ENCODE measurements at places on chromosomes 13 and 19.

DNA sequence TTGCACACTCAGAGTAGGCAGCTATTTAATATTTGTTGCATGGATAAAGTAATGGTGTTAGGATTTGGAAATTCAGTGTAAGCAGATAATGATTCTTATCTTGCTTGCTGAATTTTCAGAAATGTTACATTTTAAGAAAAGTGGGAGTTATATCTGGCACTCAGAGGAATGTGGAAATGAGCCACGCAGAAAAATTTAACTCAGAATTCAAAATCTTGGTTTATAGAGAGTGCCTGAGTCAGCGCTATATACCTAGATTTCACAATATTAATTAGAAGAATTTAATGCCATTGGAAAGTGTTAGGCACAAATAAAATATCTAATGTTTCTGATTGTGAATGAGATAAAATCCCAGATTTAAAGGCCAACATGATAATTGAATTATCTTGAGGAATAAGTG, 96.3 kb downstream of the GPR12 start:
- DNase-seq: no peak

- DNase-seq: no peak
These were observed 768 bp upstream of the CYSLTR2 start for GRCh38 chr13:48652851-48653471.

GRCh38 chr13:26019881-26020870, 31.6 kb downstream of the SHISA2 start:
- DNase-seq: no peak

DNA sequence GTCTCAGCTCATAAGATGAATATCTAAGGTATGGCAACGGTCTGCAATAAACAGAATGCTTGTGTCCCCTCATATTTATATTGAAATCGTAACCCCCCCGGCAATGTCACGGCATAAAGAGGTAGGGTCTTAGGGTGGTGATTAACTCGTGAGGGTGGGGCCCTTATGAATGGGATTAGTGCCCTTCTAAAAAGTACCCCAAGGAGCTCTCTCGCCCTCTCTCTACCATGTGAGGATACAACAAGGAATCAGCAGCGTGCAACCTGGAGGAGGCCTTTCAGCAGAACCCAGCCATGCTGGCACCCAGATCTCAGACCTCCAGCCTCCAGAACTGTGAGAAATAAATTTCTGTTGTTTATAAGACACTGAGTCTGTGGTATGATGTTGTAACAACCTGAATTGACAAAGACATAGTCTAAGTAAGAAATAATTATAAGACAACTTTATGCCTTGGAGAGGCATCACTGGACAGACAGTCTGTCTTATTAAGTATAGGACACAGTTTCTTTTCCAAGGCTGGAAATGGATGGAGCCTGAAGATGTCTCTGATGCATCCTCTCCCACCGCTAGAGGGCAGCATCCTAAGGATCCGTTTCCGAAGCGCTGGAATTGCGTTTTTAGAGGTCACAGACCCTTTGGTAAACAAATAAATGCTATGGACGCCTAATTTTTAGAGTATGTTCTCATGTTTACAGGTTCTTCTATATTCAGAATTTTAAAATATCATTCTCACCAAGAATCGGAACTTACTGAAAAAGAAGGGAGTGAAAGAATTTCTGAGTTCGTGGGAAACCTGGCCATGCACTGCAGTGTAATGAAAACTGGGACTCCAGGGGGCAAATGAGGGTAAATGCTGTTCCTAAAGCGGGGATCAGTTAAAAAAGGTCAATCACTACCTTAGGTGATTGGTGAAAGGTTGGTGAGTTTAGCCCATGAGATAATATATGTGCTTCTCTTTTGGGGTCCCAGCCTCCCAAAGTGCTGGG, 13.3 kb upstream of the LEUTX start:
- DNase-seq: peak; percentile 27

GRCh38 chr13:97300871-97301270, 78.7 kb downstream of the MBNL2 start:
- no peak for DNase-seq

DNA sequence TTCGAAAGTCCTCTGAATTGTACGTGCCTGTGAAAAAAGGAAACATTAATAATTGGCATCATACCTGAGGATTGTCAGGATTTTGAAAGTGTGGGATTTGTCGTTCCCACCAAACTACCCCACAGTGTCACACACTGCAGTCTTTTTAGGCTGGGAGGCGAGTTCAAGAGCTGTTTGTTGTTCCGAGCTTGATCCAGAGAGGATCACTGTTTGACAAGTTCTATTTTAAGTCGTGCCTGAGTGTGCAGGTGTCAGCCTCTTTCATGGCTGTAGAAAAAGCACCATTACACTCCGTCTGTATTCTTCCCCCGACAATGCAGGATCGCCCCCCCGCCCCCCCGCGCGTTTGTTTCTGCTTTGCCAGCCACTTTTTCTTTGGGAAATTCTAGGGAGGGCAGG, 635 bp upstream of the NBEA start:
- DNase-seq: no peak

- no peak for DNase-seq
These were observed 533.7 kb downstream of the LIG4 start for GRCh38 chr13:107681600-107681999.

DNA sequence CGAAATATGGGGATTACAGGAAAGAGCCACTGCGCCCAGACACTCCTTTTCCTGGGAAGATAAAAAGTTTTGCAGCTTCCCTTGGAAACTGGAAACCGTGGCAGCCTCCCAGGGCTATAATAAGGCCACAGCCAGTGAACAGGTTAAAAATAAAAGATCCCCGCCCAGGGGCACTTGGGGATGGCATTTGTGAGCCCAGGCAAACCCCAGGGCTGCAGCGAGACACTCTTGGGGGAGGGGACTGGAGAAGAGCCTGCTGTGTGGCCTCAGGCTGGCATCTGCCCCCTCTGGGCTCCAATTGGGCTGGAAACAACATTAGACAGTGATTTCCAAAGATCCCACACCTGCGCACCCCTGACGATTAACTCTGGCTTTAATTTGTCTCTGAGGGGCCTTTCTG, 11.2 kb downstream of the FEM1A start:
- no peak for DNase-seq

DNA sequence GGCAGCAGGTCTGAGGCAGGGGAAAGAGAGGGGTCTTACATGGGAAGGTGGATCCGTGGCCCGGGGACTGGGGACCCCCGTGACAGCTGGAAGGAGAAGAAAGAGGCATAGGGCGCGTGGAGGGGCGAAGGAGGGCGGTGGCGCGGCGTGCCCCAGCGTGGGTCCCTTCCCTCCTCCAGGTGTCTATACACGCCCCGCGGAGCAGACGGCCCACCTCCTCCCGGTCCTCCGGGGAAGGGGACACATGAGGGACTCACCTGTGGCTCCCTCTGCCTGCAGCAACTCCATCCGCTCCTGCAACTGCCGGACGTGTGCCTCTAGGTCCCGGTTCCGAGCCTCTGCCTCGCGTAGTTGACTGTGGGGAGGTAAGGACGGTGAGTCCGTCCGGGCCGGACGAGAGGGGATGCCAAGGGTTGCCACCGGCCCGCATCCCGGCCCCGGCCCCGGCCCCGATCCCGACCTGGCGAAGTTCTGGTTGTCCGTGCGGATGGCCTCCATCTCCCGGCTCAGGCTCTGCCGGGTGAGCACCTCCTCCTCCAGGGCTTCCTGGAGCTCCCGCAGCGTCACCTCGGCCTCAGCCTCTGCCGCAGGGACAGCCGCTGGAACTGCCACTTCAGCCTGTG, 2.4 kb upstream of the SIX5 start:
- DNase-seq: no peak

- no peak for DNase-seq
These were observed at the start of gene PGLYRP2 for GRCh38 chr19:15479391-15480345. Gene PGLYRP2, minus strand, starts transcription at chr19:15479501. Its CDS starts 130 bp downstream, at chr19:15479371.

DNA sequence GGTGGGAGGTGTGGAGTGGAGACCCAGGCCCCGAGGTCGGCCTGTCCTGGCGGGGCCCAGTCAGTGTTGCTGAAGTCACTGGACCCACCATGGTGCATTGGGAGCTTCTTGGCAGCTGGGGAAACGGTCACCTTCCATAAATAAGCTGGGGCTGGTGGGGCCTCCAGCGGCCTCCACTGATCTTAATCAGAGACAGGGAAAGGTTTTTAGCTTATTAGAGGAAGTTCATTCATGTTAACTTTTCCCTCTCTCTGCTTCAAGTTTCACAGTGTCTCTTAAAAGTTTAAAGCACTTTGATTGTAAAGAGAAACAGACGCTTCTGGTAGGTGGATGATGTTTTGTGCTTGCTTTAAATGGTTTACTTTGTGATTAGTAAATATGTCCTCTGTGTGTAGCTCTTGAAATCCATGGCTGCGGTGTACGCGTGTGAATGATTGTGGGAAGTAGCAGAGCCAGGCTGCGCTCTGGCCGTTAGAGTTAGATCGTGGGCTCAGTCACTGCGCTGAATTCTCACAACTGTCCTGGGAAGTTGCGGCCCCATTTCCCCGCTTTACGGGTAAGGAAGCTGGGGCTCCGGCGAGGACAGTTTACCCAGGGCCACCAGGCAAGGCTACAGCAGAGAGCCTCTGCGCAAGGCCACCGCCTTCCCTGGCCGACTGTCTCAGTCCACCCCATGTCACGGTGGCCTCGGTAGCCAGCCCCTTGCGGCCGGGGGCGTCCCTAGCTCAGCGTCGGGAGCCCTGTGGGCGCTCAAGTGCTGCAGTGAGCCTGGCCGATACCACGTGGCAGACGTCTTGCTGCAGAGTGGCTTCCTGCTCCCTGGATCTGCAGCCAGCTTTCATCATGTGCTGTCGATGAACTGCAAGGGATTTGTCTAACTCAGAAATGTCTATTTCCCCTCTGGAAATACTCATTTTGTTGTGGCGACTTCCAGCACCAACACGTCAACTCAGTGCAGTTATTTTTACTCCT, 16.5 kb upstream of the NDUFS7 start:
- no peak for DNase-seq

GRCh38 chr19:54674021-54674617, 11.3 kb downstream of the LILRB4 start:
- DNase-seq: peak; percentile 59

DNA sequence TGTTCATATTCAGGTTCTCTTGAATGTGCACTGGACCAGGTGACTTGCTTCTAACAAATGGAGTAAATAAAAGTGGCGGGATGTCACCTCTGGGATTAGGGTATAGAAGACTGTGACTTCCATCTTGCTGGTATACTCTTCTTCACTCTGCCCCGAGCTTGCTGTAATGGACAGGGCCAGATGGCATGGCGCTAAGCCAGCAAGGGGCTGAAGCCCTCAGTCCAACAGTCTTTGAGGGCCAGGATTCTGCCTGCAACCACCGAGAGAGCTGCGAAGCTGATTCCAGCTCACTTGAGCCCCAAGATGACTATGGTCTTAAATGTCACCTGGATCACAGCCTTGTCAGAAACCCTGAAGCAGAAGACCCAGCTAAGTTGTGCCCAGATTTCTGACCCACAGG, 600.0 kb downstream of the FGF9 start:
- DNase-seq: no peak

GRCh38 chr13:89343165-89343564, 1672.0 kb downstream of the SLITRK5 start:
- DNase-seq: no peak

- DNase-seq: no peak
These were observed 277.5 kb upstream of the SGCG start for GRCh38 chr13:22903301-22903700.

DNA sequence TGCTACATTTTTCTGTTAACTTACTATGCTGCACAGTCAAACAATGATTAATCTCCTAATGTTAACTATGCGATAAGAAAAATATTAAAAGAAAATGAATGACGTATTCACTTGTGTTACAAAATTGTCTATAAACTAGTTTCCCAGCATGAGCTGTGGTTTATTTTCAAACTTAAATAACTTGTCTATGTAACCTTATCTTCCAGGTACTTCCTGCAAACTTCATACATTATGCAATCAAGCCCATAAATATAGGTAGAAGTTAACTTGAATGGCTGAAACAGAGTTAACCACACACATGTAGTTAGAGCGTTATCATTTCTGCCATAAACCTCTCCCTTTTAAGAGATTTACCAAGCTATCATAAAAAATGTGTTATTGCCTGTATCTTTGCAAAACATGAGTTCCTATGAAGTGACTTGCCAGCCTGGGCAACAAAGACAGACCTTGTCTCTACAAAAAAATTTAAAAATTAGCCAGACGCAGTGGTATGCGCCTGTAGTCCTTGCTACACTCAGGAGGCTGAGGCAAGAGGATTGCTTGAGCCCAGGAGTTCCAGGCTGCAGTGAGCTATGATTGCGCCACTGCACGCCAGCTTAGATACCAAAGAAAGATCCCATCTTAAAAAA, 17.7 kb upstream of the KLF5 start:
- DNase-seq: no peak

DNA sequence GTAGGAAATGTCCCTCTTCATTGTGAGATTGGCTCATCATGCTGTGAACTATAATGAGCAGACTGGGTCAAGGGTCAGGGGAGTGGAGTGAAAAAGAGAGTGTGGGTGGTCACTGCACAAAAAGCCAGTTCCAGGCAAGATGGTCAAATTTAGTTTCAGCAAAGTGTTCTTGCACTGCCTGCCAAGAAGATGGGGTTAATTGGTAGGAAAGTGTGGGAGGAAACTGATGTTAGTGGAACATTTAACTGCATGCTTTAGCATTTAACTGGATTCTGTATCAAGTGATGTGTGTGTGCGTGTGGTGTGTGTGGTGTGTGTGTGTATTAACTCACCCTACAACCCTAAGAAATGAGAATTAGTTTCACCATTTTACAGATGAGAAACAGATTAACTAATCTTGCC, 131.6 kb downstream of the COG6 start:
- DNase-seq: no peak

DNA sequence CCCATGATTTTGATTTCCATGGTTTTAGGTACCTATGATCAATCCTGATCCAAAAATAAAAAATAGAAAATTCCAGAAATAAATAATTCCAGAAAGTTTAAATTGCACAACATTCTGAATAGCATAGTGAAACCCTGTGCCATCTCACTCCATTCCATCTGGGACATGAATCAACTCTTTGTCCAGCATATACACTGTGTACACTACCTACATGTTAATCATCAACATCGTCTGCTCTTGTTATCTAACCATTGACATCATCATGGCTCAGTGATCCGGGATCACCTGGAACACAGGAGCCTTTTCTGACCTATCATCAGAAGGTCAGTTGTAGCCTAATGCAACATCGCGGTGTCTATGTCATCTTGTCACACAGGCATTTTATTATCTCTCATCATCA, 75.6 kb downstream of the MYO16 start:
- no peak for DNase-seq

- DNase-seq: no peak
These were observed 500.0 kb downstream of the DIAPH3 start for GRCh38 chr13:59663707-59664106.

- no peak for DNase-seq
These were observed 1.9 kb downstream of the SLITRK6 start for GRCh38 chr13:85797311-85797710.

DNA sequence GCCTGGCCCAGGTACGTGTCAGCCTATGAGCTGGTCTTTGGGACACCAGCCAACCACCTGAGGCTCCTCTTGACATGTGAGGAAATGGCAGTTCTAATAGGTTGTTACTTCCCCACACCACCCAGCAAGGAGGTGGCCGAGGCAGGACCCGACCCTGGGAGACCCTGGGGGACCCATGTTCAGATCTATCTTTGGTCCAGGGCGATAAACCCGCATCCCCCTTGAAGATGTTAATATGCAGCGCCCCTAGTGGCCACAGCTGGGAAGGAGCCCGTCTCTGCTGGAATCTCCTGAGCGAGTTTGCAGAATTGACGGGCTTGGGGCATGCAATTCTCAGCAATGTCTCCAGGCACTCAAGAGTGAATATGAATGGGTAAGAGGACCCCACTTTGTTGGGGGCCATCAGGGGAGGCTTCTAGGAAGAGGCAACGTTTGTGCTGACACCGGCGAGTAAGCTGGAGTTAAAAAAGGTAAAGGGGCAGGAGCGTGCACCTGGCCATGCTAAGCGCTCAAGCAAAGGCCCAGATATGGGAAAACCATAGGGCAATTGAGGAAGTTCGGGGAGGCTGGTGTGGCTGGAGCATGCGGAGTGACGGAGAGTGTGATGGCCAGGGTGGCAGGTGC, 1.5 kb upstream of the MYO1F start:
- DNase-seq: peak; percentile 81
